ENCODE measurements at places on chromosomes 1 and 21.

- DNase-seq: peak; percentile 73
Measured at GRCh38 chr1:35715568-35716002, 3.1 kb downstream of the C1orf216 start.

DNA sequence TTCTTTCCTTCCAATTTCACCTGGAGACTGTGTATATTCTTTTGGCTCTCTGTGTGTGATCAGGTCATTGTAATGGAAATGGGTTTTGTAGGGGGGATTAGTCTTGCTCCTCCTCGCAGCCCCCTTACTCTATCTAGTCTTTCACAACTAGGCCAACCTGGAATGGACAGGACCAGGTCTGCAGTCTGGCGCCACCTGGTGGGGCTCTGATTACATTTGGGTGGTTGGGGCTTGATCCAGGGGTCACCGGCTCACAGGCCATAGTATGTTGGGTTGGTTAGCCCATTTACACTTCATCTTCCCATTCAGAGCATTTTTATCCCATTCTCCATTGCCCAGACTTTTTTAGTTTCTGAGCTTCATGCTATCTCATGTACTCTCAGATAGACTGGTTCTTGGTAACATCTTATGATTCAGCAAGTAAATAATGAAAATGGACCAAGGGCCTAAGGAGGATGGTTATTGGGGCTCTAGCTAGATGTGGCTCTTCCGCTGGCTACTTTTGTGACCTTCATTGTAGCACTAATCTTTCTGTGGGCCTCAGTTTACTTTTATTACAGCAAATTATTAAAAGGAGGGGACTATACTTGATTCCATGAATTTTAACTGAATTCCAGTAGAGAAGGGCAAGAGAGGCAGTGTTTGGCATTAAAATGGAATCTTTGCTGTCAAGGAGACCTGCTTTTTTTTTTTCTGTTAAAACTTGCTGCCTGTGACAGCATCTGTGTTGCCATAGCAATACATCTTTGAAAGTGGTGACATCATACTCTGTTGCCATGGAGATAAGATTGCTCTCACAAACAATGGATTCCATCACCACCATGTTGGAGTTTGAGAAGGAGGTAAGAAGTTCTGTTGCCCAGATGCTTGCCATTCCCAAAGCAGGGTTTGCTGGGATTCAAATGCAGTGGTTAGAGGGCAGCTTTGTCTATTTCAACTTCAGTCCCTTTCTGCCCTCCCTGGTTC, 150.1 kb downstream of the PLXNA2 start:
- DNase-seq: peak; percentile 41

- no peak for DNase-seq
Measured at GRCh38 chr1:247173431-247173830, 1.6 kb upstream of the ZNF124 start.

DNA sequence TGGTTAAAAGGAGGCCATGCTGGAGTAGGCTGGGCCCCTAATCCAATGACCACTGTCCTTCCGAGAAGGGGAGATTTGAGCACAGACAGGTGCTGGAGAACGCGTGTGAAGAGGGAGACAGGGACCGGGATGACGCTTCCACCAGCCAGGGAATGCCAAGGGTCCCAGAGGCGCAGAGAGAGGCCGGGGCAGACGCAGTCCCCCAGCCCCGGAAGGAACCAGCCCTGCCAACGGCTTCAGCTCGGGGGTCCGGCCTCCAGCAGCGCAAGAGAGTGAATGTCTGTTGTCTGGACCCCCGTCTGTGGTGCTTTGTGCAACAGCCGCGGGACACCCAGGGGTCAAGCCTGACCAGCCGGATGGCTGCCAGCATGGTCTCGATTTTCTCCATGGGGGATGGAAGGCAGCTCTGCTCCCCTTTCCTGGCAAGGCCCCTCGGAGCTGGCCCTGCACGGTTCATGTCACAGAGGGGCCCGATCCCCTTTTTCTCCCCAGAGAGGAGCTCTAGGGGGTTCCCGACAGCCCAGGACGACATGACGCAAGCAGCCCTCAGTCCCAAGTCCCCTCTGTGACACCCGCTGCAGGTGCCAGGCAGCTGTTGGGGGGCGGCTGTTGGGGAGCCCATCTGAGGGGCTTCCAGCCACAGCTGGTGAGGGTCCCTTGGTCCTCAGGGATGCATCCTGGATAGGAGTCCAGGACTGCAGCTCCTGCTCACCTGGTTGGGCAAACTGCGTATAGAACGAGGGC, 73.5 kb downstream of the SIK1 start:
- DNase-seq: no peak

DNA sequence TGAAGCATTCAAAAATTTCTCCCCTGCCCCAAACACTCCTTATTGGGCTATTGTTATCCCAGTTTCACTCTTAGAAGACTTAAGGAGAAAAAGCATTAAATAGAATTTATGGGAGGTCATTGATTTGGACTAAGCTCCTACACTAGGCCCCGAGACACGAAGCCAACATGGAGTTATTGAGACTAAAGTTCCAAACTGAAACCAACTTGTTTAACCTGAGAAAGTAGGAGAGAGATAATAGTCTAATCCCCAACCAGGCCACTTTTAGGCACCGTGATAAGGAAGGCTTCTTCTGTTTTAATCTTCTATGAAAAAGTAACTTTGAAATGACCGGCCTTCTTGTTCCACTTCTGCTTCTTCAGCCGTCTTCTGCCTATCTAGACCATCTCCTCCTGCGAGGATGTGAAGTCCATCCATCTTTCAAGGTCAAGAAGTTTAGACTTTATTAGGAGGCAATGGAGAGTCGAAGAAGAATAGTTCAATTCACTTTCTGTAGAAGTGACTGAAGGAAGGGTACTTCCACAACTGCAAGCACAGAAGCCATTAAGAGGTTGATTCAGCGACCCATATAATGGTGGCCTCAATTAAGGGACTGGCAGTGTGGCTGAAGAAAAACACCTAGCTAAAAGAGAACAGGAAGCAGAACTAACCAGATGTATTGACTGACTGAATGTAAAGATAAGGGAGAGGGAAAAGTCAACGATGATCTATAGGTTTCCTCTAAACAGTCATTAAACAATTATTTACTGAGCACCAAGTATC, 428.8 kb downstream of the SMYD3 start:
- no peak for DNase-seq

DNA sequence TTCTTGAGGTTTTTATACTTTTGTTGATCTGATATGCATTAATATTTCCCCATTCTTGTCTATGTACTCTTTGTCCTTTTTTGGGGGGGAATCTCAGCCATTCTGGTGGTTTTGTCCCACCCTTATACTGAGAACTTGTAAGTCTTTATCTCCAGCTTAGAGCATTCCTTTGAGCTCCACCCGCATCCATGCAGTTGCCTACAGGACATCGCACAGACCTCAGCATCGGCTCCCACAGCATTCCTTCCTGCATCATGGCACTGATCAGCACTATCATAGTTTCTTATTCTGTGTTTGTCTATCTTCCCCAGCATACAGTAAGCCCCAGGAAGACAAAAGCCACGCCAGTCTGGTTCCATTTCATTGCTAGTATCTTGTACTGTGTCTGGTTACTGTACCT, 33.0 kb downstream of the HHAT start:
- no peak for DNase-seq

Data from GM12891 (cell line).